ENCODE measurements at places on chromosomes 13 and 19.

GRCh38 chr13:112014857-112015256 lies 52.1 kb upstream of the SOX1 start:
- DNase-seq: no peak

- DNase-seq: no peak
Measured at GRCh38 chr19:1860821-1861598, 2.4 kb downstream of the KLF16 start.

- DNase-seq: no peak
Measured at GRCh38 chr19:18262144-18262543, 12.1 kb downstream of the IQCN start.

DNA sequence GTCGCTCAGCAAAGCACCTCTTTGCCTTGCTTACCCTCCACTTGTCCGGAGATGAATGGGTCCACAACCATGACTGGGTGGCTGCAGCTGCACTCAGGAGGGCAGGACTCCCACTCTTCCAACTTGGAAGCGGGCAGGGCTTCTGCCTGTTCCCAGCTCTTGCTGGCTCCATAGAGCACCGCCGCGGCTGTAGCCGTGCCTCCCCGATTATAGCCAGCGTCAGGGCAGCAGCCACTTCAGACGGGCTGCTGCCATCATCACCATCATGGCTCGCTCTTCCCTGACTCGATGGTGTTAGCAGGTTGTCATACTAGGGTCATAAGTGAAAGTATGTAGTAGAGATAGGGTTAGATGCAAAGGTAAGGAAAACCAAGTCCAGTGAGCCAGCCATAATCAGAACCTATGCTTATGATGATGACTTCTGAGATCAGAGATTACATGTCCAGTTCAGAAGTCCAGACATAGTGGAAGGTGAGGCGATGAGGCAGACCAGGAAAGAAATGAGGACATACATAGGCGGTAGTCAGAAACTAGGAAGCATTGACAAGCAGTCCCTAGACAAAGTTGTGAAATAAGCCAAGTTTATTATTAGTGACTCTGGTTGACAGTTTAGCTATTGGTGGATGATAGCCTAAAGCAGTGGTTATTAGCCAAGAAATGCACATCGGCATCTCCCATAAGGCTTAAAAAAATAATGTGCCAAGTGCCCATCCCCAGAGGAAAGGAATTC lies 4.4 kb upstream of the INTS6 start:
- no peak for DNase-seq

GRCh38 chr19:39181500-39182173 lies 15.1 kb upstream of the NCCRP1 start:
- DNase-seq: no peak

DNA sequence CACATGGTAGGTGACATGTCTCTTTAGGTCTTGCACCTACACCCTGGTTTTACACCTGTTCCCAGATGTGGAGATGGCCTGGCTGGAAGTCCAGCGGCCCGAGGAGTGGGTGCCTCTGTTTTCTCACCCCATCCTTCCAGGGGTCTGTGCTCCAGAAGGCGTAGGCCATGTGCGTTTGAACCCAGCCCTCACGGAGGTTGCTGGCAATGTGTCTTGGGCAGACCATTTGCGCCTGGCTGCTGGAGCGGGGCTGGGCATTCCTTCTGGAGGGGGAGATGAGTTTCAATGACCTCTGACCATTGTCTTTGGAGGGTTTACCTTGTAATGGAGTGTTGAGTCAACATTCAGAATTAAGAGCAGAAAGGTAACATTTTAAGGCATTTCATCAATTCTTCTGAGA lies 54.8 kb upstream of the ZNF536 start:
- DNase-seq: no peak

GRCh38 chr19:41351339-41352245 lies 2.1 kb downstream of the TGFB1 start:
- DNase-seq: peak; percentile 90

GRCh38 chr19:33860312-33861090 lies 63.8 kb downstream of the KCTD15 start:
- no peak for DNase-seq

- DNase-seq: no peak
Measured at GRCh38 chr13:36778083-36778671, 40.8 kb upstream of the RFXAP start.

DNA sequence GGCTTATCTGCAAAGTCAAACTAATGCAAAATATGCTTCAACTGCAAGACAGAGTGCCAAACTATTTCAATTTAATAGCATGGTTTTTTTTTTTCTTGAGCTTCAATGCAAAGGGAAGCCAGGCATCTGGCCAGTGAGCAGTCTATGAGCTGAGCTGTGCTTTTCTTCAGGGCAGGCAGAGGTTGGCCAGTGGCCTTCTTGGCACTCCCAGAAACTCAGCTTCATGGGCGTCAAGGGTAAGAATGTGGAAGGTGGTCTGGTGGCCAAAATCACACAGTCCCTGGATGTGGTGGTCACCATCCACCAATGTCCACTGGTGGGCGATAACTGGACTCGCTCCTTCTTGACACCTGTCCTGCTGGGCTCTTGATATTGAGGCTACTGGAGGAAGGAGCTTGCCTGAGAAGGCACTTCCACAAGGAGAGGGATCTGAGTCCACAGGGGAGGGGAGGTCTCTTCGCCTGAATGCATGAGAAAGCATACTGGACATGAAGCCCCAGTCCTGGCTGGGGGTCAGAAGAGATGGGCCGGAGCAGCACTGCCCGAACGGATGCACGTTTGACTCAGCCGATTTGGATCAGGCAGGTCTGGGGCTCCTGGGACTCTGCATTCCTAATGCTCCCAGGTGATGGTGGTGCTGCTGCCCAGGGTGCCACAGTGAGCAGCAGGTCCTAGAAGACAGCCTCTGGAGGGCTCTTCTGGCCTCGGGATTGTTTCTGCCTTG lies 17.1 kb downstream of the COL4A2 start:
- no peak for DNase-seq

DNA sequence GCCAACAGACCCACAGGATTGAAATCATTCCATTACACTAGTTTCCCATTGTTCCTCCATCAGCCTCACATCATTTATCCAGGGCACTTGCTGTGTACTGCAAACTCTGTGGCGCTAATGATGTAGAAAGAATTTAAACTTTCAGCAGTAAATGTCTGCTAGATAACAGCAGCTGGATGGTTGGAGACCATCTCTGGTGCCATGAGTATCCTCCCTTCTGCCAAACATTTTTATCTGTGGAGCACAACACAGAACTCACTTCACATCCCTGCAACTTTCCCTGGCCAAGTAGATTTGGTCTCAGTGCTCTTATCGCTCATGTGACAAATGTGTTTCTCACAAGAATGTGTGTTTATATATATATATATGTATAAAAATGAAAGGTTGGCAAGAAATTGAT lies 481.9 kb downstream of the FGF9 start:
- no peak for DNase-seq

DNA sequence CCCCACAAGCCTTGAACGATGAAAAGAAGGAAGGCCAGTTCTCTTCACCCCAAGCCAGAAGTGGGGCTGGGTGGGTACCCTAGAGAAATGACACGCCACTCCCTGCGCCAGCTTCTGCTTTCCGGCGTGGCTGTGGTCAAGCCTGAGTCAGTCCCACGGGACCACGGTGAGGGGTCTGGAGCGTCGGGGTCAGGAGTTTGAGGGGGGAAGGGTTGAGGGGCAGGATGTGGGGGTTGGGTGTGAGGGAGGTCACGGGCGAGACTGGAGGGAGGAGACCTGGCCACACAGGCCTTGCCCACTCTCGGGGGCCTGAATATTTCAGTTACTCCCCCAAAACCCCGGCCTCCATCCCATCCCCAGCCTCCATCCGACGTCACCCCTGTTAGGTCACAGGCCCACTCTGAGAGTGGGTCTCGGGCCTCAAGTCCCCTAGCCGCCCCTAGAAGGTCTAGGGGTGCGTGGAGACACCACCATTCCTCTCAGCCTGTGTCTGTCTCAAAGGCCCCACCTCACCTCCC lies 500 bp upstream of the IFI30 start:
- DNase-seq: no peak

GRCh38 chr19:4773047-4773640 lies 18.4 kb upstream of the FEM1A start:
- DNase-seq: no peak
